ENCODE measurements at places on chromosomes 7 and 10. TPM values are rescaled to one million over a fixed set of nuclear protein-coding genes. Genes with fewer than 3 reads are reported as not detected.
A peak's percentile ranks its signal among the peaks of the same experiment; 100 is the strongest.

- peaks cover 8% of the 10 kb centered on the region for H3K27me3 ChIP-seq
- no peak overlapping the region for H3K27ac ChIP-seq
- DNase-seq = no peak
- H3K4me3 ChIP-seq = no peak overlapping the region
These were observed 82.1 kb upstream of the PPP2R2D start for GRCh38 chr10:131818510-131819234.

DNA sequence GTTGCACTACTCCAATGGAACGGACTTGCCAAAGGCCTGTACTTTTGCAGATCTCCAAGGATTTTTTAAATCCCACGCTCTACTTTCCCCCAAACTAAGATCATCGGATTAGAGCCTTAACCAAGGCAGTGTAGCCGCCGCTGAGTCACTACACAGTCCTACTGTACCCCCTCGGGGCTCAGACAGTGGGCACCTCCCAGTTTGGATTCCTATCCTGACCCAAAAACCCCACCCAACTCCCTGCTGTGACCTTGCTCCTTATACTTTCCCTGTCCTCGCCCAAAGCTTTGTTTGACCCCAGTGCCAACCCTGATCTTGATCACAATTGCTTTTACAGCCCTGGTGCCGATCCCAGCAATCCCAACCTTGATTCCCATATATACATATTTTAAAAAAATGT is 17.5 kb upstream of the PLAU start:
- no peak for DNase-seq
- H3K27me3 ChIP-seq = no peaks in the 10 kb centered on the region
- H3K4me1 ChIP-seq = peaks cover 22% of the 10 kb centered on the region
- H3K36me3 ChIP-seq = no peaks in the 10 kb centered on the region

GRCh38 chr7:34187798-34188307 is 282.5 kb downstream of the BMPER start:
- no peak overlapping the region for H3K4me3 ChIP-seq
- H3K27me3 ChIP-seq = no peaks in the 10 kb centered on the region
- no peak for DNase-seq
- no peak overlapping the region for H3K27ac ChIP-seq
- H3K4me1 ChIP-seq = peaks cover 14% of the 10 kb centered on the region

SUGCT gene
- 5.9 TPM for total RNA-seq

GRCh38 chr10:22897371-22897770 is 30.5 kb upstream of the ARMC3 start:
- H3K36me3 ChIP-seq = peaks cover 3% of the 10 kb centered on the region
- no peaks in the 10 kb centered on the region for H3K27me3 ChIP-seq
- H3K4me1 ChIP-seq = peaks cover 8% of the 10 kb centered on the region
- H3K4me3 ChIP-seq = no peak overlapping the region

- no peak overlapping the region for H3K27ac ChIP-seq
- H3K4me1 ChIP-seq = peaks cover 10% of the 10 kb centered on the region
- no peak for DNase-seq
These were observed 102.9 kb upstream of the MYO3A start for GRCh38 chr10:25831080-25831479.

SH2D4B gene
- total RNA-seq = 0.09 TPM

SMO gene
- total RNA-seq = 104 TPM

GRCh38 chr7:131816391-131817007 is 260.1 kb upstream of the PODXL start:
- no peak overlapping the region for H3K27ac ChIP-seq
- peaks cover 30% of the 10 kb centered on the region for H3K27me3 ChIP-seq
- no peak overlapping the region for H3K4me3 ChIP-seq
- no peak for DNase-seq

DNA sequence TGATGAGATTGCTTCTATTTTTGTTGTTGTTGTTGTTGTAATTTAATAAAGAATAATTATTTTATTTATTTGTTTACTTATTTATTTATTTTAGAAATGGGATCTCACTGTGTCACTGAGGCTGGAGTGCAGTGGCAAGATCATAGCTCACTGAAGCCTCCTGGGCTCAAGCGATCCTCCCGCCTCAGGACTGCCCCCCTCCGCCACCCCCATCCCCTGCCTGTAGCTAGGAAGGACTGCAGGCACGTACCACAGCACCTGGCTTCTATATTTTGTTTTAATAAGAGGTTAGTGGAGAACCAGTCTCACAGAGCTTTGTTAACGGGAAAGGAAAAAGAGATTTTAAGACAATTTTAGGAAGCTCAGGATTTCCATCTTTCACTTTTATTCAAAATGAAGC is 19.5 kb upstream of the SMC3 start:
- H3K4me1 ChIP-seq = peaks cover 11% of the 10 kb centered on the region
- no peaks in the 10 kb centered on the region for H3K36me3 ChIP-seq
- peaks cover 33% of the 10 kb centered on the region for H3K27me3 ChIP-seq
- no peak for DNase-seq
- no peak overlapping the region for H3K27ac ChIP-seq

ANKRD30A gene
- total RNA-seq = not detected

DNA sequence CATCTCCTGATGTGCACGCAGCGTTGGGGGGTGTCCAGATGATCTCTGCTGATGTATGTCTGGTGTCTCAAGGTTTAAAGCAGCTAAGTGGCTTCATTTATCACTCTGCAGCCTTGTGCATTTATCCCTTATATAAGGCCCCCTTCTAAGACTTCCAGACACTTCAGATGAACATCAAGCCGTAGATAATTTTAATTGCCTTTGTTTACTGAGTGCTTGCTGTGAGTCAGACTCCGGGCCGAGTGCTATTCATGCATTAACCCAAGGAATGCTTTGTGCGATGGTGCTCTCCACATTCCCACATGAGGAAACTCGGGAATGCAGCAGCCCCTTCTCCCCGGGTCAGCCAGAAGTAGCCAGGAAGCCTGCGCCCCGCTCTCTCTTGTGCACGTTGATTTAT is 328.6 kb upstream of the COBL start:
- peaks cover 16% of the 10 kb centered on the region for H3K4me1 ChIP-seq
- no peak overlapping the region for H3K4me3 ChIP-seq
- DNase-seq = no peak
- H3K27ac ChIP-seq = no peak overlapping the region
- no peaks in the 10 kb centered on the region for H3K27me3 ChIP-seq

DNA sequence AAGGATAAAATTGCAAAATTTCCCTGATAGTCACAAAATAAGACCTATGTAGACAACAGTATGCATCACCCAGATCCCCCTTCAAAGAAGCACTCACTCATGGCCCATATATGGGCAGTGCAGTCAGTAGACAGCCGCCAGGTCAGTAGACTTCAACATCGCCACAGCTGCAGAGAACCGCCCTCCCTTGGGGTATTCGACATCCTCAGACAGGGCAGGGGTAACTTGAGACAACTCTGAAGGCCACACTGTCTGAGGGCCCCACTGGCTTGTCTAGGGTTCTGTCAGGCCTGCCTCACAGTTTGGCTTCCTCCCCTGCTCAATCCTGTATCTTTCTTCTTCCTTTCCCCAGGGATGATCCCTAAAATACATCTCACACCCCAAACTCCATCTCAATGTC is 172.3 kb downstream of the IMMP2L start:
- no peak for DNase-seq
- no peak overlapping the region for H3K4me3 ChIP-seq
- peaks cover 8% of the 10 kb centered on the region for H3K36me3 ChIP-seq
- no peak overlapping the region for H3K27ac ChIP-seq
- no peaks in the 10 kb centered on the region for H3K27me3 ChIP-seq

BTRC gene
- 35.5 TPM for total RNA-seq

GRCh38 chr10:79995979-79996634 is 47.2 kb upstream of the SFTPD start:
- H3K4me3 ChIP-seq = no peak overlapping the region
- no peaks in the 10 kb centered on the region for H3K4me1 ChIP-seq
- H3K27me3 ChIP-seq = peaks cover 27% of the 10 kb centered on the region
- H3K36me3 ChIP-seq = no peaks in the 10 kb centered on the region
- no peak overlapping the region for H3K27ac ChIP-seq
- DNase-seq = no peak

DNA sequence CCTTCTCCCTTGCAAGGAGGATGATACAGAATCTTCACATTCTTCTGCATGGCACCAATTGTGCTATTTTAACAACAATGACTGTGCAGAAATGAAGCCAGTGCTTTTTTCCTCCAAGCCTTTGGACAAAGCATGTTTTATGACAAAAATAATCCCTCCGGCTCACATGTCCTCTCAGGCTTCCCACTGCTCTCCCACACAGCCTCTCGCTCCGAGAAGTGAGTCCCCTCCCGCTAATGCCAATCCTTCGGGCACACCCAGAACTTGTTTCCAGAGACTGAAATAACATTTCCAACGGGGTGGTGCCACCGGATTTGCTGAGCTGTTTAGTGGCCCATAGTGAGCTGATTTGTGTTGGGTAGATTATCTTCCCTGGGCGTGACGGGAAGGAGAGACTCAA is 35.8 kb downstream of the RBM17 start:
- no peaks in the 10 kb centered on the region for H3K27me3 ChIP-seq
- H3K36me3 ChIP-seq = no peaks in the 10 kb centered on the region
- no peak overlapping the region for H3K27ac ChIP-seq
- H3K4me3 ChIP-seq = no peak overlapping the region
- no peak for DNase-seq

- peaks cover 29% of the 10 kb centered on the region for H3K4me1 ChIP-seq
- no peak for DNase-seq
- no peaks in the 10 kb centered on the region for H3K27me3 ChIP-seq
- H3K36me3 ChIP-seq = peaks cover 2% of the 10 kb centered on the region
These were observed 138.7 kb upstream of the CELF2 start for GRCh38 chr10:10878963-10879362.

CEP41 gene
- total RNA-seq = 29.3 TPM

HABP2 gene
- total RNA-seq = not detected

- H3K36me3 ChIP-seq = peaks cover 4% of the 10 kb centered on the region
- H3K27ac ChIP-seq = no peak overlapping the region
These were observed 661.2 kb downstream of the AUTS2 start for GRCh38 chr7:70259502-70259901.

DNA sequence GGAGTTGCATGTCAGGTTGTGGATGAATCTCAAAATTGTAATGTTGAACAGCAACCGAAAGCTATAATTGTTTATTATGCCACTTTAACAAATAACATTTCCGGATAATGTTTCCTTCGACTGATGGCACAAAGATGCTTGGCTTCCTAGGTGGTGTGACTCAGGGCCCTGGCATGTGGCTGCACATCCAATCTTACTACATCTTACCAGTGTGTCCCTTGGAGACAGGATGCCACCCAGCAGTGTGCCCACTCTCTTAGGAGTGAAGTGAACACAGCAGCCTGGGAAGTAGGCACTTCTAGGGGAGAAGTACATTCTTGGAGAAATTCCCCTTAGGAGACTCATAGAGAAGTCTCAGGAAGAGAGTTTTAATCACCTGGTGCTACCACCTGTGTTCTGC is 33.0 kb upstream of the GPR26 start:
- peaks cover 48% of the 10 kb centered on the region for H3K27me3 ChIP-seq
- H3K36me3 ChIP-seq = no peaks in the 10 kb centered on the region
- no peak overlapping the region for H3K27ac ChIP-seq
- no peaks in the 10 kb centered on the region for H3K4me1 ChIP-seq
- DNase-seq = no peak
- no peak overlapping the region for H3K4me3 ChIP-seq

- H3K4me3 ChIP-seq = peak overlapping the region; percentile 94
- peaks cover 39% of the 10 kb centered on the region for H3K4me1 ChIP-seq
- peaks cover 83% of the 10 kb centered on the region for H3K27me3 ChIP-seq
- H3K36me3 ChIP-seq = no peaks in the 10 kb centered on the region
These were observed 712 bp downstream of the ITPRIP start for GRCh38 chr10:104337521-104337984.

DNAJC9 gene
- total RNA-seq = 74.8 TPM

DNA sequence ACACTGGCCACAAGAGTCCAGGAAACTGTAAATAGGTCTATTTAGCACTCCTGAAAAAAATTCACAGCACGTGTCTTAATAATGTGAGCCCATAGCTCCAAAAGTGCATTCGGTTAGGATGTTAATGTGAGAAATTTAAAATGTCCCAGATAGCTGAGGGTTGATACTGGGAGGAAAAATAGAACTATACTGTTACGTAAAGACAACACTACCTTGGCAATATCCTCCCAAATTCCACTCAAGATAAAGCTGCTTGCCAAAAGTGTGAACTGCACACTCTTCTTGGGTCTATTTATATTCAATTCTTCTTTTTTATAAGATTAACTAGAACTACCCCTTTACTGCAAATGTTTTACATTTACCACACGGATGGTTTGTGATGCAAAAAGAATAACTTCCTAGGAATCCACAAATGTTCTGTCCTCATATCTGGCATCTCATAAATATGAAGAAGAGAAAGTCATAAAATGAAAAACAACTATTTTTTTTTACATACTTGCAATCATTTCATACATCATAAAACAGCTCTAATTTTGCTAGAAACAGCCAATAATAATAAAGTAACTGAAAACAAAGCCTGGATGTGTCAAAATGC is 10.4 kb downstream of the RAB11FIP2 start:
- no peaks in the 10 kb centered on the region for H3K27me3 ChIP-seq
- no peak overlapping the region for H3K4me3 ChIP-seq
- no peak overlapping the region for H3K27ac ChIP-seq
- no peak for DNase-seq
- peaks cover 8% of the 10 kb centered on the region for H3K36me3 ChIP-seq
- H3K4me1 ChIP-seq = peaks cover 12% of the 10 kb centered on the region

SPDYE8 gene
- total RNA-seq = not detected

OR6B1 gene
- total RNA-seq = not detected

- H3K36me3 ChIP-seq = peaks cover 9% of the 10 kb centered on the region
- no peak for DNase-seq
- H3K27ac ChIP-seq = no peak overlapping the region
- no peaks in the 10 kb centered on the region for H3K4me1 ChIP-seq
- peaks cover 5% of the 10 kb centered on the region for H3K27me3 ChIP-seq
These were observed 360.9 kb upstream of the RNF32 start for GRCh38 chr7:156279635-156280034.

DNA sequence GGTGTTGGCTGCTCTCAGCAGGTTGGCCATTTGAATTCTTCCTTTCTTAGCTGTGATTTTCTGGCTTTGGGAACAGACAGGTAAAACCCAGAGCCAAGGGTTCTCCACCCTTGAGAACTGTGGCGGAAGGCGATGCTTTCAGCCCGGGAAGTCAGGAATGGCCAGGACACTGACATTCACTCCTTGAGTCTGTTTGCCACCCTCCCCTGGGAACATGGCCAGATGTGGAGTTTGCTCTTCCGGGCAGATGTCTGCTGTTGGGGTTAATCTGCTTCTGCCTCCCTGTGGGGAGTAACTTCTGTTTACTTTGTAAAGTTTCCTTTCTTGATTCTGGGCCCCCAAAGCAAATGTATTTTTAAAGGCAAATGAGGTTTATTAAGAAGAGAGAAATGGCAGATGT is 17.7 kb downstream of the GATA3 start:
- H3K27me3 ChIP-seq = peaks cover 63% of the 10 kb centered on the region
- H3K4me1 ChIP-seq = peaks cover 5% of the 10 kb centered on the region
- H3K27ac ChIP-seq = no peak overlapping the region

DNA sequence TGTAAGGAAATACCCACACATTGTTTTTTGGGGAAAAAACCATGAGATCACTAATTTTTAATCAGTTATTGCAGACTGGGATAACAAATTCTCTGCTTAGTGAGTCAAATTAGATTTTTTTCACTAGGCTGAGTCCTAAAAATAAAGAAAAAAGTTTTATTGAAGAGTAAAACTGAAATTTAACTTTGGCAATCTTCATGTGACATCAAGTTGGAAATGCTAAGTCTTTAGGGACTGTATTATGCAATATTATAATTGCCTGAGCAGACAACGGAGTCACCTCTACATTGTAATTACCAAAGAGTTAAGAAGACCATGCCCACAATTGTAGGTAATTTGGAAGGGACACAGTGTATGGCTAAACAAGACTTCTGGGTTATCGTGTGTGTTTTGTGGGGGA is 2.2 kb upstream of the CLEC5A start:
- DNase-seq = no peak
- no peak overlapping the region for H3K27ac ChIP-seq
- H3K4me1 ChIP-seq = no peaks in the 10 kb centered on the region
- peaks cover 2% of the 10 kb centered on the region for H3K27me3 ChIP-seq

GRCh38 chr7:44508328-44509030 is 18.0 kb upstream of the NUDCD3 start:
- H3K27ac ChIP-seq = no peak overlapping the region
- H3K27me3 ChIP-seq = peaks cover 45% of the 10 kb centered on the region
- H3K4me1 ChIP-seq = no peaks in the 10 kb centered on the region
- no peak for DNase-seq

Data from neural crest cell (in vitro differentiated cells).